ENCODE measurements at places on chromosomes 16 and 17. TPM values are rescaled to one million over a fixed set of nuclear protein-coding genes. Genes with fewer than 3 reads are reported as not detected.

DNA sequence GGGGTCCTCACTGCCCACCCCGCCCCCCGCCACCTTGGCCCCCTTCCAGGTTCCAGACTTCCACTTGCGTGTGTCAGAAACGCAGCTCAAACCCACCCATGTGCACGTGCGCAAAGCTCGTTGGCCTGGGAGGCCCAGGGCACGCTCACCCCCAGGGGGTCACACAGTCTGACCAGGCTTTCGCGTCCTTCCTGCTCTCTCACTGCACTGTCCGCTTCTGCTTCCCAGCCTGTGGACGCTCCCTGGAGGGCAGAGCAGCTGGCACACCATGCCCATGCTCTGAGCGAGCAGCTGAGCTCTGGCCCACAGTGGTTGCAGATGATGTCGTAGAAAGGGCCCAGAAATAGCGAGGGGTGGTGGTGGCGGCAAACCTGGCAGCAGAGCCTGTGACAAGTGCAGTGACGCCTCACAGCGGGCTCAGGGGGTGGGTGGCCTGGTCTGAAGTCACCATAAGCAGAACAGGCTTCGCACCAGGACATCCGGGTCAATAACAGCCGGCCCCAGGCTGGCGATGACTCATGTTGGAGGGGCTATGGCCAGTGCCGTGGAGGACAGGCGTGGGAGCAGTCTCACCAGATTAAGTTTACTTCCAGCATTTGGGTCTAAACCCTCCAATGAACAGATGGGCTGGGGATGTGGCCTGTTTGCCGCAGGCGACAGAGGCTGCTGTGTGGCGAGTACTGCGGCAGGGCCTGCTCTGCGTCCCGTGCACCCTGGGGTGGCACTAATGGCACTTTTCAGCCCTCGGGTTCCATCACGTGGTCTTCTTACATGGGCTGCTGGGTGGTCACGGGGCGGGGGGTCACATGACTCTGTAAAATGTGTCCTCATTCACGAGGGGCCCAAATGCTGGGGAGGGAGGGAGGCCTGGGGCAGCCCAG lies 49.0 kb downstream of the NT5M start:
- no peak for DNase-seq

DNA sequence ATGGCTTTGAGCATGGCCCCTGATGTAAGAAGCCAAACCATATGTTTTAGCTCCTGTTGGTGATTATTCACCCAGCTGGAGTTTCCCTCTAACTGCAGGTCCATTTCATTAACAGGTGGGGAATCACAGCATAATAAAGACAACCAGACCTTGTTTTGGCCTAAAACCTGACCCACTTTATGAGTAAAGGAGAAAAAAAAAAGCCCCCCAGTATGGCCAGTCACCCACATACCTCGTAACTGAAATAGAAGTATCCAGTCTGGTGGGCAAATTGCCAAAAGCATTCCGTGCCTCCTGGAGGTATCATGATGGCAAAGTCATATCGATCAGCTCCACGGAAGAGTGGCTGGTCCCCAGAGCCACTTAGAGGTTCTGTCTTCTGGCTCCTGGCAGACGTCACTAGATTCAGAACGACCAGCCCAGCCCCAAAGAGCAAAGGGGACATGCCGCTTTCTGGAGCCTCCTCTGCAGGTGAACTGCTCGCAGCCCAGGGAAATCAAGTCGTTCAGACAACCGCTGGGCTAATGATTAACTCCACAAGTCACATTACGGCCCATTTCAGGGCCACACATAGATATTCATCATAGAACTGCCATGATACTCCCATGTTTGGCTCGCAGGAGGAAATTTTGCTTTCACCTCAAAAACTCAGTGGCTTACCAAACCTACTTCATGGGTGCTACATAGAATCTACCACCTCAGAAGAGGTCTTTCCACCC lies at the start of gene TMED6:
Gene TMED6 (minus strand): TSS at position 478 of the 719 bp plus-strand sequence. CDS start 33 bp downstream, at position 445.
- no peak for DNase-seq

DNA sequence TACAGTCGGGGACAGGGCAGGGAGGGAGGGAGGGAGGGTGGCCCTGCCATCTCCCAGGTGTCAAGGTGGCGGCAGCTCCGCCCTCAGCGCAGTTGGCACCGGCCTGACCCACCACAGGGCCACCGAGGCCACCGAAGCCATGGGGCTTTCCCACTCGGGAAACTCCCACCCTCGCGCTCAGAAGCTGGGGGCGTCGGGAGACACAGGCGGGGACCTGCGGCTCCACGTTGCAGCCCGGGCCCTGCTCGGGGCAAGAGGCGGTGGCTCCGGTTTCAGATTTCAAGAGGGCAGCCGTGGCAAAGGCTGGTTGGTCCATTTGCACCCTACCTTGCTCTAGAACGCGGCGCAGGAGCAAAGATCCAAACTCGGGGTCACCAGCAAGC lies 544 bp downstream of the CYB561 start:
- DNase-seq = no peak

GRCh38 chr16:2048116-2048543 lies 345 bp downstream of the TSC2 start:
- no peak for DNase-seq

- DNase-seq = no peak
Measured at GRCh38 chr17:3679531-3680126, 11.0 kb downstream of the EMC6 start.

DNA sequence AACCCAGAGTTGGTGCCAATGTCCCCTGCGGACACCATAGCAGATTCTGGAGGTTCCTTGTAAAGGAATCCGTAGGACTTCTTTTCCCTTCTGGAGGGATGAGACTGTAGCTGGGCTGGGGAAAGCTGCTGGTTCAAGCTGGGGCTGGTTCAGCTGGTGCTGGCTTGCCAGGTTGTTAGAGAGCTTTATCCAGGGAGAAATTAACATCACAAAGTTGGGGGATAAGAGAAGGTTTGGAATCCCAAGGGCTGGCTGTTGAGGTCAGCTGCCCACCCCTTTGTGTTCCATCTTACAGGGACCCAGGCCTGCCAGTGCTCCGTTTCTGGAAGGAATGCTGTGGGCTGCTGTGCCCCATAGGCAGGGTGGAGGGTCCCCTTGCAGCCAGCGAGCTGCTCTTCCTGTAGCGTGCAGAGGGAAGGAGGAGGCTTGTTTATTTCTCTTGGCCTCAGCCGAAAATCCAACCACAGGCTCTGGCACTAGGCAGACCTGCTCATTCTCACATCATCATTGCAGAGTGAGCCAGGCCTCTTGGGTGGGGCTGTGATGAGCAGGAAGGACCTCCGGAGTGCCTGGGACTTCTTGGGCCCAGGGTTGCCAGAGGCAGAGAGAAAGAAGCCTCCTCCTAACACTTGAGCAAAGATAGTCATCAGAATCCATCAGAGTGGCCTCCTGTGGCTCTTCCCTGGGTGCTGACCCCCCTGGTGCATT lies 251.1 kb downstream of the SEC14L1 start:
- DNase-seq = no peak

HSD17B2 gene
- polyA plus RNA-seq = 14.5 TPM

All from left renal cortex interstitium (tissue), 4 donors.